ENCODE measurements at places on chromosomes 1 and 21.

DNA sequence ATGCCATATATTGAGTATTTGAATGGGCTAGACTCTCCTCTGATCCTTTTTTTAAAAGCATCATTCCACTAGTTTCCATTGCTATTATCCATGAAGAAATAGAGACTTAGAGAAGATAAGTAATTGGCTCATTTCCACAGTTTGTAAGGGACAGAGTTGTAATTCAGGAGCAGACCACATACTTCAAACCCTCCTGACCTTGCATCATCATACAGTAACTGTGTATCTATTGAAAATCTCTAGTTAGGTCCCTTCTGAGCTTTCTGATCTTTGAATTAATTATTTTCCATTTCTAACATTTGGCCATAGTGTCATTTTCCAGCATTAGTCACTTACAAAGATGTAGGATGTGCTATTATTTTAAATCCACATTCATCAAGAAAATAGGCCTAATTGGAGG is 386.5 kb upstream of the ST6GALNAC5 start:
- no peak for DNase-seq

DNA sequence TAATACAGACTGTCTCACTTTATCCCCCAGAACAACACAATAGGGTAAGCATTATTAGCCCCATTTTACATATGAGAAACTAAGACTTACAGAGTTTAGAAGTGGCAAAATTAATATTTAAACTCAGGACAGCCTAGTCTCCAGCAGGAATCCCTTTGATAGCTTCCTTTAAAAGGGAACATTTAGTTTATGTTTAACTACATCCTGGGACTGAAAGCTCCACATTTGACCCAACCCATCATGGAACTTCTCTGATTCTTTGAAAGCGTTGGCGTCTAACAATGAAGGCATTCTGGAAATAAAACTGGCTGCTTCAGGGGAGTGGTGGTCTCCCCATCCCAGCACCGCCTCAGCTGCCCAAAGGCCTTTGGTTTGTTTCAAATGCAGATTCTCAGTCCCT is 250.6 kb upstream of the NFIA start:
- no peak for DNase-seq

DNA sequence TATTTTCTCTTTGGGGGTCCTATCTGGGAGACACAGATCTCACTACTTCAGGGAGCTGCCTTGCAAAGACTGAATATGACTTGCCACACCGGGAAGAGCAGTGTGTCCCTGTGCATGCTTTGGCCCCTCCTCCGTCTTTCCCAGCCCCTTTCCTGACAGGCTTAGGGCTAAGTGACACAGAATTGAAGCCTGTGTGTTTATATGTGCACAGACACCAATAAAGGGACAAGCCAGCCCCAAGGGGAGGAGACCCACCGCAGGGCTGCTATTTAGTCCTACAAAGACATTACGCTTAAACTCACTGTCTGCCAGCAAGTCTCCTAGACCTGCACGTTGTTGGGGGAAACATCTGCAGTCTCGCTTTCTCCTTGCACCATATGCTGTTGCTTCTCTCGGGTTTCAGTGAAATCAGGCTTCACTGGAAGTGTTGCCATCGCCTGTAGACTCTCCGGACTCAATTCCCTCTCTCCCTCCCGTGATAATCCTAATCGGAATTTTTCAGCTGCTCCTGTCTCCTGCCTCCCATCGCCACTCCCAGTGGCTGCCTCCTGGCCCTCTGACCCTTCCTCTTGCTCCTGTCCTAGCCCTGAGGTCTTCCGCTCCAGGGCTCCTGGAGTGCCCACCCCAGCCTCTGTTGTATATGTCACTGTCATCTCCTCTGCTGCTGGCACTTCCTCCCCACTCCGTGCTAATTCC is 58.5 kb upstream of the LRRC53 start:
- DNase-seq, result peak; percentile 5

- DNase-seq, result no peak
Observed at GRCh38 chr1:55997536-55997935, 581.8 kb downstream of the PLPP3 start.

- DNase-seq, result no peak
Observed at GRCh38 chr1:235008239-235008638, 120.4 kb downstream of the TOMM20 start.

DNA sequence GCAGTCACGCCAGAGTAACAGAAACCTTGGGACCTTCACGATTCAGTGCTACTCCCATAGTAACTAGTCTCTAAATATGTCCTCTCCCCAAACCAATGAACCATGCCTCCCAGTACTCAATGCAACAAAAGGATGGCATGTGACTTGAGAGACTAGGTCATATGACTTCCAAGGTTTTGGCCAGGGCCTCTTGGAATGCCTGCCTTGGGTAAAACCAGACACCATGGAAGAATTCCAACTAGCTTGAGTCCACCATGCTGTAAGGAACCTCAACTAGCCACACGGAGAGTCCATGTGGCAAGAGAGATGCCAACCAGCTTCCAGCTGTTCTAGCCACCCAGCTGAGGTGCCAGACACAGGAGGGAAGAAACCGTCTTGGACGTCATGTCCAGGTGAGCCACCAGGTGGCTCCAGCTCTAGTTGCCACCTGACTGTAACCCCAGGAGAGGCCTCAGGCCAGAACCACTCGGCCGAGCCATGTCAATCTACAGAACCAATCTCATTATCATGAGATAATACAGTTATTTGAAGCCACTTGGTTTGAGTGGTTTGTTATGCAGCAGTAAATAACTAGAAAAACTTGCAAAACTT is 115.0 kb downstream of the SYF2 start:
- DNase-seq, result peak; percentile 43

- DNase-seq, result no peak
Observed at GRCh38 chr1:235635938-235636662, 13.5 kb downstream of the GNG4 start.

- DNase-seq, result no peak
Observed at GRCh38 chr1:147624529-147624928, 45.8 kb downstream of the ACP6 start.

- DNase-seq, result no peak
Observed at GRCh38 chr1:58895559-58896145, 111.8 kb upstream of the JUN start.

- DNase-seq, result no peak
Observed at GRCh38 chr1:77222496-77222895, 3.3 kb upstream of the PIGK start.

DNA sequence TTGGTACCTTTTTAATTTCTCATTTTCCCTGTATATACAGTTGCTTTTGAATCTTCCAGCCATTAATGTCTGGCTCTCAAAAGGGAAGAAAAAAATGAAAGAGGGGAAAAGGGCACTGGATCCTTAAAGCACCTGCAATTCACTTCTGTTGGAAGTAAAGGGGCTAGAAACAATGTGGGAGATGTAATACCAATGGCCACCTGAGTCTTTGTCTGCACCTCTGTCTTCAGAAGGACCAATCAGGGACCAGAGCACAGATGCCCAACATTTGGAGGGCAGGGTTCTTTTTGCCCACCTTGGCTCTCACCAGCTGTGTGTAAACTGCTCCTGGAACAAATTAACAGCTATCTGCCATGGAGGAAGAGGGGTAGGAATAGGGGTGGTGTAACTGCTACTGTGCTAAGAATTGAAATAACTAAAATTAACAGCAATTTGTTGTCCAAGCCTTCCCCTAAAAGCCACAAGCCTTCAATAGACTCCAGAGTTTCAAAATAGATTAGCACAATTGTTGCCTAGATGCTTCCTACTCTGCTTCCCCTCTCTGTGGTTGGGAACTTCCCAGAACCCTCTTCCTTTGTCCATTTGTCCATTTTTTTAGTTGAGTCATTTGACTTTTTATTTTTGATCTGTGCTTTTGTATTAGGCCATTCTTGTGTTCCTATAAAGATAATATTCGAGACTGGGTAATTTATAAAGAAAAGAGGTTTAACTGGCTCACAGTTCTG is 11.5 kb upstream of the LRRC8B start:
- DNase-seq, result no peak

- no peak for DNase-seq
Observed at GRCh38 chr21:44709426-44710293, 1.7 kb downstream of the TSPEAR start.

DNA sequence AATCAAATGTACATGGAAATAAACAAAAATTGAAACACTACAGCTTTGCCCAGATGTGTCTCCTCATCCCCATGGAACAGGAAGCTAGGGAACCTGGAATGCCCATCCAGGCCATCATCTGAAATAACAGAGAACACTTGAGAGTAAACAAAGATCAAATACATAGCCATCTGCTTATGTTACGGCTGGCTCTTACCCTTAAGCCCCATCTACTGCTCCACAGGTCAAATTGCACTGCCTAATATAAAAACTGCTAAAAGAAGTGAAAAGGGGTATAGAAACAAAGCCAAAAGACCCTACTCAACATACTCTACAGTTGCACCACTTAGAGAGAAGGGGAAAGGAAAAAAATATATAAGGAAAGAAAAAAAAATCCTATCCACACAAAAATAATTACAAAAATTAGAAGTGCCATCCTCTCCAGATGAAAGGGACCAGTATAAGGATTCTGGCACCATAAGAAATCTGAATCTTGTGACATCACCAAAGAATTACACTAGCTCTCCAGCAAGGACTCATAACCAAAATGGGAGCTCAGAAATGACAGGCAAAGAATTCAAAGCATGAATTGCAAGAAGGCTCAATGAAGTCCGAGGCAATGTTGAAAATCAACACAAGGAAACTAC is 26.9 kb downstream of the OR6Y1 start:
- peak; percentile 66 for DNase-seq

DNA sequence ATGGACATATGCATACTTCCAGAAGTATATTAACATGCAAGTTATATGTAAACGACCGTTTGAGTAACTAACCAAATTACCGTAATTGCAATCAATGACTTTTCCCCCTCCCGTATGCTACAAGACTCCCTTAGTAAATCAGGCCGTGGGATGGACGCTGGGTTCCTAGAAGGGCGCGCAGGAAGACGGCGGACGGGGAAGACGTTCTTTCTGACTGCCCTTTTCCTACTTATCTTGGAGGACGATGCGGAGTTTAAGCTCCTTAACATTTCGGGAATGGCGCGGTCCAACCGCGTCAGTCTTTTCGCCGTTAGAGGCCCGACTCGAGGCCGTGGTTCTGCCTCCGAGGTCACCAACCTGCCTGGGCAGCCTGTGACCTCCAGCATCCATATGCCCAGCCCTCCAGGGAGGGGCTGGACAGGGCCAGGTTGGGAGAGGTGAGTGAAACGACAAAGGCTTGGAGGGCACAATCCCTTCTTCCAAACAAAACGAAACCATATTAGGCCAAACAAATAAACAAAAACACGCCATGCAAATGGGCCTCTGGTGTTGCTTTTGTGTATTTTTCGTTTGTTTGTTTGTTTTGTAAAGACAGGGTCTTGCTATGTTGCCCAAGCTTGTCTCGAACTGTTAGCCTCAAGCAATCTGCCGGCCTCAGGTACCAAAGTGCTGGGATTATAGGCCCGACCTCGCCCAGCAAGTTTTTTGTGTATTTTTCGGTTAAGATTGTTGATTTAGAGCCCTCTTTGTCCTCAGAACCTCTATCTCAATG is 873 bp upstream of the PI4KB start:
- DNase-seq, result no peak

DNA sequence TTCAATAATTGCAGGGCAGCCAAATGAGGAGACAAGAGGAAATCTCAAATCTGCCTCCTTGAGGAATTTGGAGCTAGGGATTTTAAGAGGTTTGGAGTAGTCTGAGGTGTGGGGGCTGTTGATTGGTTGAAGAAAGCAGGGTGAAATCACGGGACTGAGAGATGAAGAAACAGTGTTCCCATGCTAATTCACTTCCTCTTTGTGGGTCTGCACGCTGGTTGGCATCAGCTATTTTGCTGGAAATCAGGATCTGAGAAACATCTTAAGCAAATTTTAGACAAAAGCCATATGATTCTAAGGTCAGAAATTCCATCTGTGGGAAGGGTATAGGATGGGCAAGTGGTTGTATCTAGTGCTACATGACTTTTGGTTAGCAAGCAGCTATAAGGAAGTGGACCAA is 107.1 kb upstream of the PAXBP1 start:
- no peak for DNase-seq

DNA sequence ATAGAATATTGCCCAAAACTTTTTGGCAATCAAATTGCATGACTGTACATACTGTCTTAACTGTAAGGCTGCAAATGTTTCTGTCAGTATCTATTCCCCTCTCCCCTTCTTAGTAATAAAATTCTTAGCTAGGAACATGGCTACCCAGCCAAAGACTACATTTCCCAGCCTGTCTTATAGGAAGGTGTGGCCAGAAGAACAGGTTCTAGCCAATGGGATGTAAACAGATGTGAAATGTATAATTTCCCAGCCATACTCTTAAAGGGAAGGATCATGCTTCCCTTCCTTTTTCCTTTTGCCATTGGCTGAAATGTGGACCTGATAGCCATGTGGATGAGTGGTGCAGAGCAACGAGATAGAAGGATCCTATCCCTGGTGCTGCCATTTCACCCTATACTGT is 7.0 kb upstream of the HIVEP3 start:
- DNase-seq, result no peak

- DNase-seq, result no peak
Observed at GRCh38 chr1:230891413-230891812, 23.1 kb upstream of the C1orf198 start.

- DNase-seq, result peak; percentile 46
Observed at GRCh38 chr1:232635778-232636356, 5.9 kb upstream of the SIPA1L2 start.

DNA sequence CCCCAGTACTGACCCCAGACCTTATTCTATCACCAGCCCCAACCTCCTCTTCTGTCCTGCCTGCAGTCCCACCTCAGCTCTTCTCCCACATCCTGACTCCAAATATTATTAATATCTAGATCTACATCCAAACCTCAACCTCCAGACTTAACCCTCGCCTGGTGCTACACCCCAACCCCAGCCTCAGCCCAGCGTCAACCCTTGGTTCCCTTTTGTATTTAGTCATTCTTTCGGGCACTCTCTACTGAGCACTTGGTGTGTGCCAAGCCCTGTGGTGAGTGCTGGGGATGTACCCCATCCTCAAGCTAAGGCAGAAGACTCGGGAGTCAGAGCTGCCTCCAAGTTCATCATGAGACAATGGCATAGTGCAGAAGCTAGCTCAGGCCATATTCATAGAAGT is 1.1 kb downstream of the SHISAL2A start:
- peak; percentile 42 for DNase-seq

DNA sequence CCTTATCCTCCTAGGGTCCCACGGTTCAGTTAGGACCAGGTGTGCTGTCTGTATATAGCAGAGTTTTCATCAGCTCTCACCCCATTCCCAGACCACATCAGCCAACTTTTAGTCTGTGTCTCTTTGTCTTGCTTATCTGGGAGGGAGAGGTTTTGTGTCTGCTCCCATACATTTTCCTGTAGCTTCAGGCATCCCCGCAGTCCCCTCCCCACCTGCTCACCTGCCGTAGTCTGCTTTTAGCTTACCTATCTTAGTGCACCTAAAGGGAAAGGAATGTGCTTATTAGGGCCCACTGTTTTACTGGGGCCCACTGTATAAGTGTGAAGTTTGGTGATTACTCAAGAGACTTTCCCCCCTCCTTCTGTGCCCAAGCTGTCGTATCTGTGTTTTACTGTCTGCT is 225.1 kb downstream of the PLA2G4A start:
- no peak for DNase-seq

Data from B cell (primary cell).